Left hindlimb (tissue), 1 donor: ENCODE measurements at places on chromosomes 7 and 10.

- no peak for DNase-seq
Measured at GRCh38 chr7:94022550-94022949, 18.4 kb upstream of the BET1 start.

- DNase-seq = no peak
Measured at GRCh38 chr7:43078794-43079193, 33.7 kb upstream of the HECW1 start.

DNA sequence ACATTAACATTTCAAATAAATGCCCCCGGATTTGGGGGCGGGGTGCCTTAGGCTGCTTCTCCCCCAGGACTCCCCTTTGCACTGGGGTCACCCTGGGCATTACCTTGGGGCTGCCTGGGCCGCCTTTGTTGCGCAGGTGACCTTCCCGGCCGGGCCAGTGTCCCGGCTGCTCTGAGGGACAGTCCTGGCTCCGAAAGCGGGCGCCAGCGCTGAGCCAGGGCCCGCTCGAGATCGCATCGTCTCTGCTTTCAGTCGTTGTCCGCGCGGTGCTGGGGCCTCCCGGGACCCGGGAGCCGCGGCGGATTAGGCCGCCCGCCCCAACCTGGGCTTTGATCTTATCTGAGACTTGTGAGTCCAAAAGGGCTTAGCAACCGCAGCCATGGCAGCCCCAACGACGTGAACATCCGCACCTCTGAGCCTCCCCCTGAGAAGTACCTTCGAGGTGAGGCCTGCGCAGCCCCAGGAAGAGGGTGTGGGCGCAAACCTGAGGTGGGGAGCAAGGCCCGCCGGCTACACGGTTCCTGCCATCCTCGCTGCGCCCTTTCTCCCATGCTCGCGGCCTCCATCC, 14.8 kb upstream of the WAPL start:
- DNase-seq = no peak

GRCh38 chr10:87646935-87647334, 12.7 kb upstream of the PAPSS2 start:
- no peak for DNase-seq

DNA sequence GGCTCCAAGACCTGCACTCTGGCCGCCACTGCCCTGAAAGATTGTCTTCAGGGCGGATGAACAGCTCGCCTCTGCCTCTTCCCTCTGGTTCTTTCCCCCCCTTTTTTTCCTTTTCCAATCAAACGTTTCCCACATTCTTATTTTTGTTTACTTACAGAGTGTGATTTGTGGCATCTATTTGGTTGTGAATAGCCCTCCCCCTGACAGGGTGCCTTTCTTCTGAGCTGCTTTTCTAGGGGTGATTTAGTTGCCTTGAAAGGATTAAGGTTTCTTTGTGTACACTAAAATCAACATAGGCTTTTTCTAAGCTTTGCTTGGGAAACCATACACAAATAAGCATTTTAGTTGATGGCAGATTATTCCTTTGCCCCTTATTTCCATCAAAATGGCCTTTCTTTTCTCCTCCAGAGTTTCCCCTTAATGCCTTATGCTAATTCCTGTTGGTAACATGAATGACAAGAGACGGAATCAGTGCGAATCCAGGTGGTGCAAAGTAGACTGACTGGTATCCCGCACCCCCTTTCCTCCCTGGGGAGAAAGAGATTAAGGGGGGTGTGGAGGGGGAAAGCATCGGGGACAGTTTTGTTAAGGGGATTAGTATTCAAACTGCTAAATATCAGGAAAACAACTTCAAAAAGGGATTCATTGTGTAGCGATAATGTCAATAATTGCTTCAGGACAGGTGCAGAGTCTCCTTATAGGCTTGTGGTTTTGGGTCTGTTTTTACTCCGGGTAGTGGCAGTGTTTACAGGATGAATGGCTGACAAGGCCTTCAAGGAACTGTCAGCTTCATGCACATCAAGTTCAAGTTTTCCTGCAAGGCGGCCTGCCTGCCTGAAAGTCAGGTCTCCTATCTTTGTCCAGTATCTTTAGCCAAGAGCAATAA, 431.6 kb upstream of the GALNT17 start:
- DNase-seq = no peak
